Non-pigmented ciliary epithelial cell (primary cell): ENCODE measurements at places on chromosomes 5 and 9.

GRCh38 chr5:40623480-40624420 is 56.0 kb upstream of the PTGER4 start:
- DNase-seq, result no peak

- DNase-seq, result no peak
Measured at GRCh38 chr5:81495286-81495685, 101.4 kb upstream of the ACOT12 start.

DNA sequence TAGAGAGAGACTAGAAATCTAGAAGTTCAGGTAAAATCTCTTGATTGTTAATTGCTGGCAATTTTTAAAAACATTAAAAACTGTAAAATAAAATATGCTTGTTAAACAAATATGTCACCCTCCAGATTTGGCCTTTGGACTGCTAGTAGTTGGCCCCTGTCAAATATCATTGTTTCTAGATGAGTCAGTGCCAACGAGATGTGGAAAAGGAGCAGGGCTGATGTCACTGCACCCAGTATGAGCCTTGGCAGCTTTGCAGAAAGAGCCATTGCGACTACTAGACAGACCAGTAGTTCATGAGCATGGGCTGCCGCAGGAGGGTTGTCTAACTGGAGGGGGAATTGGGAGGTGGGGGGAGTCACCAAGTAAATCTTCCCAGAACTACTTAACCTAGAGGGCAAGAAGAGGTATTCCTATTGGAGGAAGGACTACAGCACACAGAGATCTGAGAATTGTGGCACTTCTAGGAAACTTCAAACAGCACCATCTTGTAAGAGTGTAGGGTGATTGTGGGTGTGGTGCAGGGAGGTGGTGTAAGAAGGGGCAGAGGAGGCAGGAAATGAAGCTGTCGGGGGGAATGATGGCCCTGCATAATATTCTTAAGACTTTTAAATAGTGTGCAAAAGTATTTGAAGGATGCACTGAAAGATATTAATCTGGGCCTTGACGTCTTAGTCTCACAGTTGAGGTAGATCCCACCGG is 7.1 kb upstream of the DOCK2 start:
- peak; percentile 78 for DNase-seq

- no peak for DNase-seq
Measured at GRCh38 chr5:79333852-79334557, 98.1 kb downstream of the JMY start.

DNA sequence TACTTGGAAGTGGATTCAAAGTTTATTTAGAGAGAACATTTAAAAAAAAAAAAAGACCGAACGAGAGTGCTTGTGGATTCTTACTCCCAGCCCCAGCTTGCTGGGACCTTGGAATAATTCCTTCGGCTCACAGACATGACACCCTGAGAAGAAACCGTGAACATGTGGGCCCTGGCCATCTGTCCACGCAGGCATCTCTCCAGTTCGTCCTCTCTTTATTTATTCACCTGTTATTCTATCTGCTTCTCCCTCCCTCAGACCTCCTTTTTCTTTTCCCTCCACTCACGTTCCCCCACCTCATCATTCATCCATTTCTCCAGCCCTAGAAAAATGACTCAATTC is 93.7 kb upstream of the PHYKPL start:
- no peak for DNase-seq

DNA sequence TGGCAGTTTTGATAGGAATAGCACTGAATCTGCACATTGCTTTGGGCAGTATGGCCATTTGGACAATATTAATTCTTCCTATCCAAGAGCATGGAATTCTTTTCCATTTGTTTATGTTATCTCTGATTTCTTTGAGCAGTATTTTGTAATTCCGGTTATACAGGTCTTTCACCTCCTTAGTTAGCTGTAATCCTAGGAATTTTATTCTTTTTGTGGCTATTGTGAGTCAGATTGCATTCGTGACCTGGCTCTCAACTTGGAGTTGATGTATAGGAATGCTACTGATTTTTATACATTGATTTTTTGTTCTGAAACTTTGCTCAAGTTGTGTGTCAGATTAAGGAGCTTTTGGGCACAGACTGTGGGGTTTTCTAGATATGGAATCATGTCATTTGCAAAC is 24.0 kb downstream of the TMEM161B start:
- DNase-seq, result no peak

GRCh38 chr5:154421868-154422267 is 23.9 kb upstream of the SAP30L start:
- no peak for DNase-seq

DNA sequence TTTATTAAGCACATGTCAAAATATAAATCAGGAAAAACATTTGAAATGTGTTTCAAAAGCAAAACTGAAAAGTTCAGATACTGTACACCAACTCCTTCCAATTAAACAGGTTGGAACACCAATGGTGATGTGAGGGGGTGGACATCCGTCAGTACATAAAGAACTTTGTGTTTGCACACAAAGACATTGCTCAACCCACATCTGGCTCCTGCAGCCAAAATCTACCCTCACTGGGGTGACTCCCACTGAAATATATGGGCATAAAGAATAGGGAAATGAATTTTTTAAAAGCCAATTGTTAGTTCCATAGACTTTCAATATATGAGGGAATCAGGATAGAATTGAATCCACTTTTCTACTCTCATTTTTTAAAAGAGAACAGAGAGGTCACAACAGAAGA is 63.9 kb downstream of the MEGF9 start:
- DNase-seq, result no peak

DNA sequence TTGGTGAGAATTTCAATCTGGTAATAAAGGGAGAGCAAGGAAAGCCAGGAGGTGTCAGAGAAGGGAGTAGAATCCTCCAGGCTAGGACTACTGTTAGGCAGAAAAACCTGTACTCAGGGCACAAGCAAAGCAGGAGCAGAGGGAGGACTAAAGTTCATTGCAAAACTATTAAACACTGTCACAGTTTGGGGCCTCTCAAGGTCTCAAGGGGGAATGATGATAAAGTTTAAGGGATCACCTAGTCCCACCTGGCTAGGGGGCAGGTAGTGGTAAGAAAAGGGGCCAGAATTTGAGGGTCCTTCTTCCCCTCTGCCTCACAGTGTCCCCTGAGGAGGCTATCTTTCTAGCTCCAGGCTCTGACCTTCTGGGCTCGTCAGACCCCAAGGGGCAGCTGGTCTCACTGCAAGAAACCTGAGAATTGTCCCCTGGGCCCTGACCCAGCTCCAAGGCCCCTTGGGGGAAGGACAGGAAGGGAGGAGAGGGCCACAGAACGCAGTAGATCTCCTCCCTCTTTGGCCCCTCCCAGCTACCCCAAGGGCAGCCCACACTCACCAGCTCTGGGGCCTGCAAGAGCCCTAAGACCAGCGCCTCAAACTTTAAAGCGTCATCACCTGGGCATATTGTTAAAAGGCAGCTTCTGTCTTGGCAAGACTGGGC is 974 bp downstream of the CCDC69 start:
- DNase-seq, result no peak

DNA sequence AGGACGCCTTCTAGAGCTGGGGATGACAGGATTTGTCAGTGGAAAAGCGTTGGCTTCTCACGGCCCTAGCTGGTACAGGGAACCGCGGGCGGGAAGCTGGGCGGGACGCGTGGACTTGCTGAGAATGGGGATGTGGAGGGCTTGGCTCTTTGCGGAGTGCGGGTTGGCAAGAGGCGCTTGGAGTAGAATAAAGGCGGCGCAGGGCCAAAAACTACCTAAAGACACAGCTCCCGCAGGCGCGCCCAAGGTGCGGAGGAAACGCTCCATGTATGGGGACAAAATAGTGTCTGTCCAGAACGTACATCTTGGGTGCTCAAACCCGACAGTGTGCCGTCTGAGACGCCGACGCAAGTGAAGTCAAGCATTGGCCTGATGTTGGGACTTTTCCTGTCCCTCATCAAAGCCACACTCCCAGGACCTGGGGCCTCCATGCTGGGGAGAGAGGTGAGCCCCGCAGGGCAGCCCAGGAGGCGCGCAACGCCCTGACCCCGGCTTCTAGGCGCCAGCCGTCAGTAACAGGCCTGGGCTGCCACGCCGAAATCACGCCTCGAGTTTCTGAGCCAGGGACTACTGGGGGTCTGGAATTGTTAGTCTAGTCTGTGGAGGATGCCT is 1.6 kb upstream of the NKX2-5 start:
- no peak for DNase-seq

GRCh38 chr9:134286471-134287245 is 39.6 kb upstream of the RXRA start:
- DNase-seq, result no peak

DNA sequence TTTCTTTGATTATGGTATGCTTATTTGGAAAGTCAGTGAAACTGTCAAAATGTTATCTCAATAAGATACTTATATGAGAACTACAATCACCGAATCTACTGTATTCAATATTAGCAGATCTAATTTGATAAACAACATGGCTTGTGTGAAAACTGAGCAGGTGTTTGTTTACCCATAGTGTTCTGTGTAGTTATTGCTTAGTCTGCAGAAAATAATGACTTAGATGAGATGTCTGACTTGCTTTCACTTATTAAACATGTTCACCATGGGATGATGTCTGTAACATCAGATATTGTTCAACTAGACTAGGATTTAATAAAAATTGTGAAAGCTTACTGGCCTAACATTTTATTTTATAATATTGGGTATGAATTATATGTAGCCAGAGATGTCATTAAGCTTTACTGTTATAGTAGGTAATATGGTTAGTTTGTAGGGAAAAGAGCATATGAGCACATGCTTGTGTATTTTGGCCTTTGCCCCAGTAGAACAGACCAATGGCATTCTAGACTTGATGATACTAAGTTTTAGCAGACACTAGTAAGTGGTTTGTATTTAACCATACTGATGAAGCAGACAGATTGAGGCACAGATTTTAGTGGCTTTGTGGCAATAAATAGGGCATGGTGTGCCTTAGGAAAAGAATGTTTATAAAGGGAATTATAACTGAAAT is 16.4 kb downstream of the SUB1 start:
- DNase-seq, result no peak

GRCh38 chr9:114852050-114852594 is 46.3 kb upstream of the TNFSF15 start:
- no peak for DNase-seq

DNA sequence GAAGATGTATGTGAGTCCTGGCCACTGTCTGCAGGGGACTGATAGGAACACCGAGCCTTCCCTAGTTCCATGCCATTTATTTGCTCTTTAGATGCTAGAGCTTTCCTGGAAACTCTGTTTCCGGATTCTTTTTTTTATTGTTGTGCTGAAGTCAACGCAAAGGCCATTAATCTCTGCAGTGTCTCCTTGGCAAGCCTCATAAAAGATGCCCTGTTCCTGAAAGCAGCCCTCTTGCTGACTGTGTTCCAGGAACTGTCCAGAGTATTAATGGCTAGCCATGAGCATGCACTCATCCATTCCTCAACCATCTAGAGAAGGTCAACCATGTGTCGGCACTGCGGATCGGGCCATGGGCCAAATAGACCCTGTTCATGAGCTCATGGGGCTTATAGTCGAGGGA is 42.9 kb upstream of the SMAD5 start:
- DNase-seq, result no peak

- no peak for DNase-seq
Measured at GRCh38 chr9:4289411-4290326, 10.2 kb downstream of the GLIS3 start.

DNA sequence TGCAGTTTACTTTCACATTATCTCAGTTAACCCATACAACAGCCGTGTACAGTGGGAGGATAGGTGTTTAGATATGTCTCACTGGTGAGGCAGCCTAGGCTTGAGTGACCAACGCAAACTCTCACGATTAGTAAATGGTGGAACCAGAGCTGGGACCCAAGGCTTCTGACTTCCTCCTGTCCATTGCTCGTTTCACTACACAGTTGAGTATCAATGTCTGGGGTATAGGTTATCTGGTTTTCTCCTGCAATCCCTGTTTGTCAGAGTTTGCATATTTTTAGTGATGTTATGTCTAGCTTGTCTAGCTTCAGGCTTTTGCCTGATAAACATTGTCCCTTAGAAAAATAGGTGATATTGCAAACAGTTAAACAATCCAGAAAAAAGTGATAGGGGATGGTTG is 62.6 kb downstream of the NUP214 start:
- no peak for DNase-seq

- no peak for DNase-seq
Measured at GRCh38 chr5:157479166-157479565, 19.2 kb downstream of the NIPAL4 start.

- no peak for DNase-seq
Measured at GRCh38 chr5:19903611-19904010, 84.4 kb downstream of the CDH18 start.

DNA sequence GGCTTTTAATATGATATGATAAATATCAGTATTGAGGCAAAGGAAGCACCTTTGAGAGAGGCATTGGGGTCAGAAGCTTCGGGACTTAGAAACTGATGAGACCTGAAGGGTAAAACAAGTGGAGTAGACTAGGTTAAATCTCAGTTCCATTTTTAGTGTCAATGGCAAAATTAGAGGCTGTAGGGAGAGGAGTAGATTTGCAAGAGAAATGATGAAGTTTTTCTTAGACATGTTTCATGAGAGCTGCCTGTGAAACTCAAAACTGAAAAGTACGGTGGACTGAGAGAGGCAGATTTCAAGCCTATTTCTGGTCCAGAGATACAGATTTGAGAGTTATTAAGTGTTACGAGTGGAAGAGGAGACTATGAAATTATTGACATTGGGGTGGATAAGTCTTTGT is 278.5 kb downstream of the TAF11L14 start:
- DNase-seq, result no peak

DNA sequence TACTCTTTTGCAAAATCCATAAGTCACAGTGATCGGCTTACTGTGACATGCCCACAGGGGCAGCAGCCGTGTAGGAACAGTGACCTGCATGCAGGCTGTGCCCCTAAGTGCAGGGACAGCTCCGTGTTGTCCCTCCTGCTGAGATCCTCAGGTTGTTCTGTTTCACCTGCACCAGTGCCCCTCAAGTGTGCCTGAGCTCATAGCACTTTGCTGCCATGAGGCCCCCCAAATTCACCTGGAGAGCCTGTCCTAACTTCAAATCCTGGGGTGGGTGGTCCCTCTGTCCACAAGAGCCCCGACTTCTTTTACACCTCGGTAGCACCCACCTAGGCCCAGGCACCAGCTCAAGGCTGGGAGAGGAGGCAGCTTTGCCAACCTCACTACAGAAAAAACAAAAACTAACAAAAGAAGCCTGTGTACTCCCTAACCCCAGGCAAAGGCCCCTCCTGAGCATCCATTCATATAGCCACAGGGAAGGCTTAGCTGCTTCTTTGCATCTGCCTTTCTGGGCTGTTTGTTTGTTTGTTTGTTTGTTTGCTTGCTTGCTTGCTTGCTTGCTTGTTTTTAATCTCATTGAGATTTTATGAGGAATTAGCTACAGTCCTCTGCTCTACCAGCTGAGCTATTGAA is 214.5 kb downstream of the AUH start:
- no peak for DNase-seq

- no peak for DNase-seq
Measured at GRCh38 chr9:12723409-12724028, 30.3 kb downstream of the TYRP1 start.

- no peak for DNase-seq
Measured at GRCh38 chr9:92736563-92737215, 27.9 kb downstream of the BICD2 start.

DNA sequence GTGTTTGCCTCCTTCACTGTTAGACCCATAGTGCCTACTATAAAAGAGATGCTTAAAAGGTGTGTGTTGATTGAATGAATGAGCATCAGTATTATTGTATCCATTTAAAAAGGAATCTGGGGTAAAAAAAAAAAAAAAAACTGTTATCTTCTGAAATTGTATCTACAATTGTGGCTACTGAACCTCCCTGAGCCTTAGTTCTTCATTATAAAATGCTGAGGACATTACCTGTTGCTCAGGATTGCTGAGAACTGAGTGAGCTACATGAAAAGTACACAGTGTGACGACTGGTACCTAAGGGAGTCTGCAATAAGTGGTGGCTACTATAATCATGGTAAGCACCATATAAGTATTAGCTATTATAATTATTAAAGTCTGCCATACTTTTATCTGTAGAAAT is 270.7 kb downstream of the NR3C1 start:
- no peak for DNase-seq
